Cerebellar nuclear complex (tissue), 1 donor: ENCODE measurements at places on chromosomes 5 and 9.

DNA sequence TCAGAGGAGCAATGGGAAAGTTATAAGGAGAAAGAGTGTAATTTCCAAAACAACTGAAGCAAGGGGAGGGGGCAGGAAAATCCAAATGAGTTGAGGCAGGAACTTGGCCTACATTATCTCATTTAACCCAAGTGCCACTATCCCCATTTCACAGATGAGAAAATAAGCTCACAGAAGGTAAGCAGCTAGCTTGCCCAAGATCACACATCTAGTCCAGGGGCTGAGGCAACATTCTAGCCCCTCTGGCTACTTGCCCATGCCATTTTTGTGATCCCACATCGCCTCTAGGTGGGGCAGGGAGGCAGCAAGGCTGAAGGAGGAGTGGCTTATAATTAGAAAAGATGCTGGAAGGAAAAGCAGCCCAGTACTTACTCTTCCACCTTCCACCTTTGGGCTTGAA, 2.6 kb upstream of the PSIP1 start:
- DNase-seq, result no peak

- DNase-seq, result no peak
These were observed 68.8 kb downstream of the KIF4B start for GRCh38 chr5:155082401-155082800.

DNA sequence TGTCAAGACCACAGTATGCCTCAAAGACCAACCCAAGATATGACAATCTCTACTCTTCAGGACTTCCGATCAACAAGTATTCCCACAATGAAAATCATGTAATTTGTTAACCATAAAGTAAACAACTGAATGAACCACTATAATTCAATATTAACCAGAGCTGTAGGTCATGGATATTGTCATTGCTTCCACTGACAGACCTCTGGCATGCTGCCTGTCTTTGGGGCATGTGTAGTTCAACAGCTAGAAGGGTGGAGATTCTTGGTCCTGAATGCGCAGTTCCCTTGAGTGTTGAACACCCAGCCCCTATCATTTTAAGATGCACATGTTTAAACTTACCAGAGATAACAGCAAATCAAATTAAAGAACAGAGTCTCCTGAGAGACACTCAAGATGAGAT, 283.0 kb downstream of the CEMIP2 start:
- no peak for DNase-seq

DNA sequence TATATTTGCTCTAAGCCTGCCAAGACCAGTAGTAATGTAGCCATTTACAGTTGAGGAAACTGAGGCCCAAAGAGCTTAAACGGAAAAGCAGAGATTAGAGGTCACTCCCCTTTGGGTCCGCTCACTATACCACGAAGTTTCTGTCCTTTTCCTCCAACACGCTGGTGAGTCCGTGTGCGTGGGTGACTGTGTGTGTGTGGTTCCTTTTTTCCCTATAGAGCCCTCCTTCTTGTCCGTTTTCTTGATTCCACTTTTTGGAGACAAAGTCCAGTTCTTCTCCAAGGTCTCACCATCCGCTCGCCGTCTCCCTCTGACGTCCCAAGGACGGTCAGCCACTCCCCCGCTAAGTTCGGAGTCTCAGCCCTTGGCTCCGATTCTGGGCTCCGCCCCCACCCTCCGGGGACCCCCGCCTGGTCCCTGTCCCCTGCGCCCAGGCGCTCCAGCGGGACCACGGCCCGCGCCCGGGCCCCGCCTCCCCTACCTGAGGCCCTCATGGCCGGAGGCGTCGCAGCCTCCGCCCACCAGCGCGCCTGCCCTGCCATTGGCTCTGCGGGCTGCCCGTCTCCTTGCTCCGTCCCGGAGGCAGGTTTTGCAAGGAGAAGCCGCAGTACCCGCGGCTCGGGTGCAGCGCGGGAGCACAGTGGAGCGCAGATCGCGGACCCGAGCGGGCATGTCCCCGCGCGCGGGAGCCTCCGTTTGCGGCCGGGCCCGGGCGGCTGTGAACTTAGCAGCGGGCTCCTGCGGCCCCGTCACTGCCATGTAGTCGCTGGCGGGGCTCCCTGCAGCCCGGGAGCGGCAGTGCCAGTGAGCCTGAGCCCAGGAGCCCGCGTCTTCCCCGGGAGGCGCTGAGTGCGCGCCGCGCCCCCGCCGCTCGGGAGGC, at the start of gene MAST4:
Gene MAST4, plus strand, starts transcription at position 638 of the 880 bp plus-strand sequence. CDS start 263 bp downstream, outside the sequence.
- no peak for DNase-seq

- no peak for DNase-seq
These were observed 18.6 kb upstream of the SPATA31D1 start for GRCh38 chr9:81969971-81970370.

GRCh38 chr9:70477907-70478480, 63.5 kb upstream of the KLF9 start:
- DNase-seq, result no peak

DNA sequence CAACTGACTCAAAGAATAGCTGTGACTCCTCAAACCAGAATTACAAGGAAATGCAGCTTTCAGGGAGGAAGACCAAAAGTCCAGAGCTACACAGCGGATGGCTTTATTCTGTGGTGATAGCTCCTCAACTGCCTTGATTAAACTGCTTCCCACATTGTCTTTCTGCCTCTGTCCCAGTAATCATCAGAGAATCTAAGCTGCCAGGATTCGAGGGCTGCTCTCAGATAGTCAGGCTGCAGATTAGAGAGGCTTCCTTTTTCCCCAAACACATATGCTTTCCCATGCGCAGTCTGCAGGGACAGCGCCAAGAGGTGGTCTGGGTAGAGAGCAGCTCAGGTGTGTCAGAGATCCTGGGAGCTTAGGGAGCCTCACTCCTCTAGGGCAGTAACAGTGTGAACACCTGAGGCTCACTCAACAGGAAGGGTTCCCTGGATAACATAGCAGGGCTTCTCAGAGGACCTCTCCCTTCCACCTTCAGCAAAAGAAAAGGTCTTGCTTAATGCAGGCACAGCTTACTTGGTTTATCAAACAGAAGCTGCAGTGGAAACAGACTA, 439.9 kb upstream of the TLE4 start:
- DNase-seq, result no peak

DNA sequence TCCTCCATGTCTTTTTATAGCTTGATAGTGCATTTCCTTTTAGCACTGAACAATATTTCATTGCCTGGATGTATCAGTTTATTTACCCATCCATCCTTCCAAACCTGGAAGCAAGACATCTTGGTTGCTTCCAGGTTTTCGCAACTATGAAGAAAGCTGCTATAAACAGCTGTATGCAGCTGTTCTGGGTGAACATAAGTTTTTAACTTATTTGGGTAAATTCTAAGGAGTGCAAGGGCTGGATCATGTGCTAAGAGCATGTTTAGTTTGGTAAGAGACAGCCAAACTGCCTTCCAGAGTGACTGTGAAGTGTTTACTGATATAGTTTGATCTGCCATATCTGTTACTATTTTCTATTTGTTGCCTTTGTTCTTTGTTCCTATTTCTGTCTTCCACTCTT, 58.5 kb downstream of the CSF2 start:
- DNase-seq, result no peak

DNA sequence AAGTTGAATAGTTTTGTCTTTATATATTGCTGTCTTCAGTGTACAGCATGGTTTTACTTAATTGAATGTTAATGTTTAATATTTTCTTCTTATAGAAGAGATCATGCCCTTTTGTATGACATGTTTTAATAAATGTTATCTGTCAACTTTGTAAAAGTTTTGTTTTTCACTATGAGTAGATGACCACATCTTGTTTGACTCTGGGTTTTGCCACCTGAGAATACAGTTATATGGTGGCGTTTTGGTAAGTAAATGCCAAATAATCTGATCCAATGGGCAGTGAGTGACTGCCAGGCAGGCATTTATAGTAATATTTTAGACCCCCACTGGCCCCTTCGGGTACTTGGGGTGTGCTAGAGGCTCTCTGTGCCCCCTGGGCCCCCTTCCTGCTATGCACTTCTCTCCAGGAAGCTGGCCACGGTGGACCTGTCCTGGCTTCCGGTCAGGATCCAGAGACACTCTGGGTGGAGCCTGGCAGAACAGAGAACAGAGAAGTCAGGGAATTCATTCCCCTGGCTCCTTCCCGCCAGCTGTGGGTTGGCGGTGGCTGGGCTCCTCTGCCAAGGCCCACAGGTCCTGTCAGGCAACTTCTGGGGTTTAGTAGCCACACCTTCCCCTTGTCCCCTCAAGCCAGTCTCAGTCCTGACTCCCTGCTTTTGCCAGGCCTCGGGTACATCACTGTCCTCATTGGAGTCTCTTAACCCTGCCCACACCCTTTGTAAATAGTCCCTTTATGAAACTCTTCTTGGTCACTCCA, 22.2 kb upstream of the ZBTB34 start:
- no peak for DNase-seq

DNA sequence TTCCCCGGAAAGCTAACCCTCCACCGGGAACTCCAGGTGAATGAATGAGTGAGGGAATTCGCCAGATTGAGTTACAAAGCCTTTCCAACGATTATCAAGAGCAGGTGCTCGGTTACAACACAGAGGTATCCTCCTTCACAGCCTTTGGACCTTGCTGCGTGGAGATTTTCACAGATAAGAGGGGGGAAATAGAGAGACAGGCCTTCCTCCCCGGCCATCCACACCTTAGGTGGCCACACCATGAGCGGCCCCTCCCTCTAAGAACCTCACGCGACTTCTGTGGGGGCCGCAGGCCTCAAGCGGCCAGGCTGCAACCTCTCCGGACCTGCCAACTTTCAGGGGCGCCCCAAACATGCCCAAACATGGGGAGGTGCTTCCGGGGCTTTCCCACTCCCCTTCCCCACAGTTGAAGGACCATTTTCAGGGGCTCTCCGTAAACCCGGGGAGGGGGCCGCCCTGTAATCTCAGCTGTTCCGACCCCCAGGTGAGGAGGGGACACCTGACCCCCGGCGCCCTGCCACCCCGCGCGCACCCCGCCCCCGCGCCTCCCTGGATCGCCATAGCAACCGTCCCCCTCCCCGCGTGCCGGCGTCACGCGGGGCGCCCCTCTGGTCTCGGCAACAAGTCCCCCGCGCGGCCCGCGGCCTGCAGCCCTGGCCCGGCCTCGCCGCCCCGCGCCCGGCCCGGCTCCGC, 603 bp downstream of the DENND1A start:
- DNase-seq, result no peak

GRCh38 chr9:92971121-92971520, 23.8 kb downstream of the FGD3 start:
- DNase-seq, result no peak

DNA sequence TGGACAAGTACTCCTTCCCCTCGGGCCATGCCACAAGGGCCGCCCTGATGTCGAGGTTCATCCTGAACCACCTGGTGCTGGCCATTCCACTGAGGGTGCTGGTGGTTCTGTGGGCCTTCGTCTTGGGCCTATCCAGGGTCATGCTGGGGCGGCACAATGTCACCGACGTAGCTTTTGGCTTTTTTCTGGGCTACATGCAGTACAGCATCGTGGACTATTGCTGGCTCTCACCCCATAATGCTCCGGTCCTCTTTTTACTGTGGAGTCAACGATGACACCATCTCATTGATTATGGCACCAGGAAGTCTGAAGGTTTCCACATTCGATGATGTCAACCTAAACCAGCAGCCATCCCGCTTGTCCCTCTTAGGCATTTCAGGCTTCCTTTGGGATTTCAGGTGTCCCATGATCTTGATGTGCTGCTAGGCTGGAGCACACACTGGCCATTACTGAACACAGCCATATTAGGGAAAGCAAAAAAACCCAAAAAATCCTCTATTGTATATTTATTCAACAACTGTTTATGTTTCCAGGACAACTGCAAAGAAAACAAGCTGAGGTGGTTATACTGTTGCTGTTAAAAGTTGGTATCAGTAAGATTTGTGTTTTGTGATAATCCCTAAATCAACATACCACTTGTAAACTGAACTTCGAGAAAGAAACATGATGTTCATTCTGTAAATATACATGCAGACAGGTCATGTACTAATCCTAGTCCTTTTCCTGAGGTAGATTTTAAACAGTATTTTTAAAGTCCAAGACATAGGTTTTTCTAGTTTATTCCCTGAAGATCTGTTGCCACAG, 1.1 kb downstream of the PLPP6 start:
- DNase-seq, result no peak

GRCh38 chr5:91007251-91007650, 375.9 kb downstream of the ARRDC3 start:
- DNase-seq, result no peak

GRCh38 chr5:174354571-174354970, 309.1 kb downstream of the NSG2 start:
- DNase-seq, result no peak

DNA sequence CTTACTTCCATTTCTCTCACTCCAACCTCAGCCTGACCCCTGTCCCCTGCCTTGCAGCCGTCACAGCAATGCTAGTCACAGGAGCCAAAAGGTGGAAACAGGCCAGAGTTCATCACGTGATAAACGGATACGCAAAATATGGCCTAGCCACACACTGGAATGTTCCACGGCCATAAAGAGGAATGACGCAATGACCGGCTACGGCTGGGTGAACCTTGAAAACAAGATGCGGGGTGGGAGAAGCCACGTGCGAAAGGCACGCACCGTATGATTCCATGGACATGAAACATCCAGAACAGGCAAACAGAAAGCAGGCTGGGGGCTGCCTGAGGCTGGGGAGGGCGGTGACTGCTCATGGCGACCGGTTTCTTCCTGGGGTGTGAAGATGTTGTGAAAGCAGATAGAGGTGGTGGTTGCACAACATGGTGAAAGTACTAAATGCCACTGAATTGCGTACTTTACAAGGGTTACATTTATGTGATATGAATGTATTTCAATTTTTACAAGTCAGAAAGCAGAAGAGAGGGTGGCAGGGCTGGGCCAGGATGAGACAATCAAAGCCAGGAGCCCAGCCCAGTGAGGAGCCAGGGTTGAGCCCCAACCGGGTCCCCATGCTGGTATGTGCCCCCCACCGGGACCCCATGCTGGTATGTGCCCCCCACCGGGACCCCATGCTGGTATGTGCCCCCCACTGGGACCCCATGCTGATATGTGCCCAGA, 117.8 kb upstream of the SARDH start:
- DNase-seq, result no peak

- no peak for DNase-seq
These were observed 21.5 kb upstream of the PRDM12 start for GRCh38 chr9:130642926-130643325.

GRCh38 chr9:113933671-113934070, 57.6 kb downstream of the ZNF618 start:
- DNase-seq, result no peak

DNA sequence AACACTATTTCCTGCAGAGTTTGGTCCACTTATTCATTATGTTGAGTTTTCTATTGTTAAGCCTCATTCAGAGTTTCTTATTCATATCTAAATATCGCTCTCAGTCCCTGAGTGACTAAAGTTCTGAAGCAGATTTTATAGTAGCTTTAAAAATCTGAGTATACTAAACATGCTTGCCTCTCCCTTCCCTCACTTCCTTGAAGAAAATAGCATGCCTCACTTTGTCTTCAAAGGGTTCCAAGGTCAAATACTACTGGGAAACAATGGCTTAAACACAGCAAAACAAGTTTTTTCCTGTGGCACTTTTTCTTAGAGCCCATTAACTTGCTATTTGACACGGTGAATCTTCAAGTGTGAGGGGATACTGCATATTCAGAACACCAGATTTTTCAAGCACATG, 41.1 kb upstream of the DAB2 start:
- DNase-seq, result no peak

GRCh38 chr5:180665682-180666404, 16.4 kb upstream of the FLT4 start:
- no peak for DNase-seq
